ENCODE measurements at places on chromosomes 2 and 18.

DNA sequence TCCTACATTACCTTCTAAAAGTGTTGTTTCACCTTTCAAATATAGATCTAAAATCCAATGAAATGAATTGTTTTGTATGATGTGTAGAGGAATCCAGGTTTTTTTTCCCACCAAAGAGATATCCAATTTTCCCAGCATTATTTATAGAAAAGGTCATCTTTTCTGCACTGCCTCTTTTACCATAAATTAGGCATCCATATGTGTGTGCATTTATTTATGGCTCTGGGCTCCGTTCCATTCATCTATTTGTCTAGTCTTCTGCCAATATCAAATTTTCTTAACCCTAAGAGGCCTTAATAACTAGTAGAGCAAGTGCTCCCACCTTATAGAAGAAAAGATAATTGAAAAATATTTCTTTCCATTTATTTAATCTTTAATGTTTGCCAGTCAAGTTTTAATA is 88.3 kb downstream of the ATAD2B start:
- DNase-seq: no peak

DNA sequence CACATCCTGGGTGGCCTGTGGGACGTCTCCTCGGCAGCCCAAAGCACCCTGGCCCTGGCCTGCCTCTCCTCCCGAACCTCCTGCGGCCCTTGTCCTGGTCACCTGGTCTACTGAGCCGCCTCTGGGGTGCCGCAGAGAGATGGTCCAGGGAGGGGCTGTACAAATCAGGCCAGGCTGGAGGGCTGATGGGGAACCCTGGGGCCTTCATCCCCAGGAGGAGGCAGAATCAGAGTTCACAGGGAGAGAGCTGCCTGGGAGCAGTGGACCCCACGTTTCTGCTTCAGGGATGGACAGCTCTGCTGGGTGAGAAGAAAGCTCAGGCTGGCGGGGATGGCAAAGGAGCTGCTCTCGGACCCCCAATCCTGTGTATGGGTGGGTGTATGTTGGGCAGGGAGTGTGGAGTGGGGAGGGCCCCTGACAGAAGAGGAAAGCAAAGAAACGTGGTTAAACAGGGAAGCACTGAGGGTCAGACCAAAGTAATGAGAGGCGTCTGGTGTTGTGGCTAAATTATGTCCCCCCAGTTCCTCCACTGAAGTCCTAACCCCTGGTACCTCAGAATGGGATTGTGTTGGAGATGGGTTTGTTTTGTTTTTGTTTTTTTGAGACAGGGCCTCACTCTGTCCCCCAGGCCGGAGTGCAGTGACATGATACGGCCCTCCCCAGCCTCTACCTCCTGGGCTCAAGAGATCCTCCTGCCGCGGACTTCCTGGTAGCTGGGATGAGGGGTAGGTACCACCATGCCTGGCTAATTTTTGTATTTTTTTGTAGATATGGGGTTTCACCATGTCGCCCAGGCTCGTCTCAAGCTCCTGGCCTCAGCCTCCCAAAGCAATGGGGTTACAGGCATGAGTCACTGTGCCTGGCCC is 73.4 kb upstream of the SMAD7 start:
- DNase-seq: peak; percentile 25

DNA sequence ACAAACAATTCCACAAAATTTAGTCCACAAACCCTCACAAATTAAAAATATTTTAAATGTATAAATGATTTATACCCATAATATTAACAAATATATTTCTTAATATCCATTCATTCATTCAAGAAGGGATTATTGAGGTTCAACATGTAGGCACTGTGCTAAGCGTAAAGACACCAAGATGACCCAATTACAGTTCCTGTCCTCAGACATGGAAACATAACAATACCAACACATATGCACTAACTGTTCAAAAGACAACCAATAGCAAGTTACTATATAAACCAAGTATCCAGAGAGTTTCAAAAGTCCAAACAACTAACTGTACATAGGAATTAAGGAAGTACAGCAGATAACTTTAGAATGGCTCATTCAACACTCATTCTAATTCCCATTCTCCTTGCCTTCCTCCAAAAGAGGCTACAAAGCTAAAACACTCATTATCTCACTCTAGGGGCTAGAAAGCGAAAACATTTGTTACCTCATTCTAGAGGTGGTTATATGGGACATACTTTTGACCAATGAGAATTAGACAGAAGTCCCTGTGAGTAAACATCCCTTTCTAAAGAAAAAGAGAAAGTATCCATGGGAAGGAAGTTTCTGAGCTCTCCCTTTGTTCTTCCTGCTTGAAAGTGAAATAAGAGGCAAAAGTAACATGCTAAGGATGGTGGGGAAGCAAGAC is 292.4 kb downstream of the ZEB2 start:
- no peak for DNase-seq

DNA sequence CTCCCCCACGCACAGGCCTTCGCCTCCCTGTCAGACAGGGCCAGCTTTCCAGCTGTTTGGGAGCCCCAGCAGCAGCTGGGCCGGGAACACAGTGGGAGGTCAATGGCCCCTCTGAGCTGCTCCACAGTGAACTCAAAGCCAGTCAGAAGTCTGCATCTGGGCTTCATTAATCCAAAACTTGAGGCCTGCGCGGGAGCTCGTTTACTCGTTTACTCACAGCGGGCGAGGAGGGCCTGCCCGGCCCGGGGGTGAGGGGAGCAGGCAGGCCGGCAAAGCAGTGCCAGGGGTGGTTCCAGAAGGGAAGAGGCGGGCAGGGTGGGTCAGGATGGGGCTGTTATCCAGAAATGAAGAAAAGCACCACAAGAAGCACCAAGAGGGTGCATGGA is 36.8 kb upstream of the SEMA4C start:
- no peak for DNase-seq

- DNase-seq: no peak
Measured at GRCh38 chr18:36558234-36558633, 260.7 kb downstream of the FHOD3 start.

DNA sequence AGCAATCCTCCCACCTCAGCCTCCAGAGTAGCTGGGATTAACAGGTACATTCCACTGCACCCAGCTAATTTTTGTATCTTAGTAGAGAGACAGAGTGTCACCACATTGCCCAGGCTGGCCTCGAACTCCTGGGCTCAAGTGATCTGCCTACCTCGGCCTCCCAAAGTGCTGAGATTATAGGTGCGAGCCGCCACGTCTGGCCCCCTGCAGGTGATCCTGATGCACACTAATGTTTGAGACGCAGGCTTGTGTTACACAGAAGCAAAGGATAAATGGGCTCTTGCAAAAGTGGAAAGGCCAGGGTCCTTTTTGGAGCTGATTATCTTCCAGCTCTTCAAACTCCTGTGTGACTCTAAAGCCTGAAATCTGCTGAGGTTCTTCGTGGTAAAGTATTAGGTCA is 84.2 kb downstream of the TGFA start:
- no peak for DNase-seq

DNA sequence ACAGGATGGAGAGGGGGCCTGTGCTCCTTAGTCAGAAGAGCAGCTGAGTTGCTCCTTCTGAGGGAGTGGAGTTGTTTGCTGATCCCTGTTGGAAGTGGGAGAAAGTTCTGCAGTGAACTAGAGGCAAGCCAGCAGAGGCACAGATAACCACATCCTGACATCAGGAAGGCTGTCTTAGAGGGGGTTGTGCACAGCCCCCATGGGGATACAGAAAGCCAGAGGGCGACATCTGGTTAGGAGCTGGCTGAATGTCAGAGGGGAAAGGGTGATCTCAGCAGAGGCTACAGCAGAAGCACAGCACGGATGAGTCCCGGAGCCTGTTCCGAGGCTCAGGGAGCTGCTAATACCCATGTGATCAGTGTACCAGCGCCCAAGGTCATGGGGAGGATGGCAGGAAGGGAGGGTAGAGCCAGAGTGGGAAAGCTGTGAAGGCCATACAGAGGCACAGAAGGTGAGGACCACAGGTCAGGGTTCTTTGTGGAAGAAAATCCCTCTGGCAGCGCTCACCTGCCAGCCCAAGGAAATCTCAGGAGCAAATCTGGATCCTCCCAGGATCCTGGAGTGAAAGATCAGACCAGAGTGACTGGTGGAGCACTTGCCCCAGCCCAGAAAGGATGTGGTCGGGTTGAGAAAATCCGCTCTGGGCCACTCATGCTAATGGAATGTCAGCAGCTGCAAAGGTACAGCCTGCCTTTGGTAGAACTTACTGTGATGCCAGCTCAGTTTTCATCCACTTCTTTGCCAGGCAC is 111.8 kb downstream of the STPG4 start:
- DNase-seq: peak; percentile 97

GRCh38 chr2:120323807-120324399 is 22.0 kb upstream of the INHBB start:
- no peak for DNase-seq

DNA sequence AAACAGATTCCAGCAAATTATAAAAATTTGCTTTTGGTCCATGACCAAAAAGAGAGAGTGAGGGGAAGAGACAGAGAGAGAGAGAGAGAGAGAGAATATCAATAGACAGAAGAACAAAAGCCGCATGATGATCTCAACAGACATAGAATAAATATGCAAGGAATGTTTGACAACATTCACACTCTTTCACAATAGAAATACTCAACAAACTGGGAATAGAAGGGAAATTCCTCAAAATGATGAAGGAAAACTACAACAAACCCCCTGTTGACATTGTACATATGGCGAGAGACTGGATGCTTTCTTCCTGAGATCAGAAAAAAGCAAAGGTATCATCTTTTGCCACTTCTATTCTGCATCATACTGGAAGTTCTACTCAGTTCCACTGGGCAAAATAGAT is 309.7 kb downstream of the RAD51AP2 start:
- no peak for DNase-seq

- DNase-seq: no peak
Measured at GRCh38 chr2:215653344-215654030, 217.6 kb upstream of the FN1 start.

DNA sequence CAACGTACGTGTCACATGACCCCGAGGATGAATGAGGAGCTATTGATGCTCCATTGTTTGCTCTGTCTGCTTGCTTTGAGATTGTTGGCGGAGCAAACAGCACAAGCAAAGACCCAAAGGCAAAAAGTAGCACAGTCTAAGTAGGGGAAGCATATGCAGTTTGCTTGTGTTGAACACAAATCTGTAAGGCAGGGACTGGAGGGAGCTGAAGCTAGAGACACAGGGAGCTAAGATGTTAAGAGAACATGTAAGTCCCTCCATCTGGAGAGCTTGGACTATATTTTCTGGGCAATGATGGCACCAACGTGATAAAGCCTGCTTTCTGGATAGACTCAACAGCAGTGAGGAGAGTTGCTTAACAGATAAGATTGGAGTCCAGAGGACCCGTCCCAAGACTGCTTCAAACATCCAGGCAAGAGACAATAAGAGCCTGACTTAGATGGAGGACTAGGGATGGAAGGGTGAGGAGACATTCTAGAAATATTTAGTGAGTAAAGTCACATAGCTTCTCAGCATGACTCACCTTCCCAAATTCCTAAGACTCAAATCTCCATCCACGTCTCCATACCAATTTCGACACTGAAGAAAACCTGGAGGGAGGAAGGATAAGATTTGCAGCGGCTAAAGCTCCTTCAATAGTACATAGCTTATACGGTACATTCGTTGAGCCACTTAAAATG is 88.1 kb upstream of the KLF7 start:
- peak; percentile 76 for DNase-seq

DNA sequence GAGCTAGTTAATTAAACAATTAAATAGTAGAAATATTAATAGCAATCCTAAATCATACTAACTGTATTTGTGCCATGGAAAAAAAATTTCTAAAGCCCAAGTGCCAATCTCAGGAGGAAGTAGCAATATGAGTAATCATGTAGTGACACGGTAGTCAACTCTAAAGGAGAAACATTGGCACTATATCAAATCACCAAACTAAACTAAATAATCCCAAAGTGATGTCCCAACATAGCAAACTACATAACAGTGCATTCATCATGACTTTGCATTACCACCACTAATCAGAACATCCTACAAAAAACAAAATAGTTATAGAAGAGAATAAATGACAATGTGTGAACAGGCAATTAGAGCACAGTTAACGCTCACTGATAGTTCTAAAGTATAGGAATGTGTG is 195.1 kb downstream of the EXOC6B start:
- no peak for DNase-seq

- DNase-seq: no peak
Measured at GRCh38 chr2:99636144-99637034, 146.6 kb upstream of the REV1 start.

GRCh38 chr2:67046591-67046990 is 350.5 kb upstream of the ETAA1 start:
- DNase-seq: no peak

DNA sequence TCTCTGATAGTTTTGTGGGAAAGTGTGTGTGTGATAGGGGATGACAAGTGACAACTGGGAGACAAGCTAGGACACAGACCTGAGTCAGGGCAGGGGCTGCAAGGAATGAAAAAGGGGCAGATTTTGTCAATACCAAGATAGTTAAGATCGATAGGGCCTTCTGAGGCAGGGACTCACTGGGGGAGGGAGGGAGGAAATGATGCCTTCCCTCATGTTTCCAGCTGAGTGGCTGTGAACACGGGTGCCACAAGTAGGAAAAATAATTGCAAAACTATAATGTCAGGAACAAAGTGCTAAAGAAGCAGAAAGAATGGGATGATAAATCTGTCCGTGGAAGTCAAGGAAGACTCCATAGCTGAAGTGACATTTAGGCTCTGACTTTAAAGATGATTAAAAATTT is 24.2 kb downstream of the CDH2 start:
- no peak for DNase-seq

GRCh38 chr18:78807668-78808067 is 171.9 kb upstream of the SALL3 start:
- no peak for DNase-seq

GRCh38 chr2:230068651-230069055 is at the start of gene SLC16A14:
Gene SLC16A14 (minus strand): TSS chr2:230068924. CDS start chr2:230059352, 9,572 bp downstream.
- peak; percentile 62 for DNase-seq

DNA sequence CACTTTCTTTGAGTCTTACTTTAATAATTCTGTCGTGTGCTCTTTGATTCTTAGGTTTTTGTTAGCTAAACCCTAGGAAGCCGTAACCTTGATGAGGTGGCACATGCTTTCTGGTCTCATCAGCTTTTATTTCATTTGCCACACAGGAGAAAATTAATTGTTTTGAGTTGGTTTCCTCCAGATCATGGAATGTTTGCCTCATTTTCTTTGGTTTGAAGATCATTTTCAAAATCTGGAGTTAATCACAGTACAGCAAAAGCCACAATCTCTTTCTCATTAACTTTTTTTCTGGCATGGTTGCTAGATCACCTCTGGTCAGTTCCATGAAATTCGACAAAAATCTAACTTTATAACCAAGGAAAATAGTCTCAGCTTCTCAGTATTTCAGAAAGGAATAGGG is 182.9 kb downstream of the MYO1B start:
- DNase-seq: no peak

DNA sequence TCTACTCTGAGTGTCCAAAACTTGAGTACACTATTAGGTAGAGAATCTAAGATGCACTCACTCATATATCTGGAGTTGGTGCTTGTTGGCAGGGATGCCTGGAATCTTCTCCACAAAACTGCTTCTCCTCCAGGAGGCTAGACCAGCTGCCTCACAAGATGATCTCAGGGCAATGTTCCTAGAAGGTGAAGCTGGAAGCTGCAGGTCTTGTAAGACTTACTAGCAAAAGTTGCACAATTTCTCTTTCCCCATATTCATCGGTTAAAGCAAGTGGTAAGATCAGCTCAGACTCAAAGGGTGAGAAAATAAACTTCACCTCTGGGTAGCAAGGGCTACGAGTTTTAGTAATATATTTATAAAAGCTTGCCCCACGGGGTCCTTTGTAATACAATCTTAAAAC is 454.4 kb upstream of the ACVR2A start:
- no peak for DNase-seq

All from islet precursor cell (in vitro differentiated cells).